ENCODE measurements at places on chromosomes 11 and 22. TPM values are rescaled to one million over a fixed set of nuclear protein-coding genes. Genes with fewer than 3 reads are reported as not detected.

GRCh38 chr22:29043906-29044575 is 17.6 kb downstream of the C22orf31 start:
- no peak for DNase-seq

NXPE1 gene
- total RNA-seq, result not detected

IL17RA gene
- 5.1 TPM for total RNA-seq

DNA sequence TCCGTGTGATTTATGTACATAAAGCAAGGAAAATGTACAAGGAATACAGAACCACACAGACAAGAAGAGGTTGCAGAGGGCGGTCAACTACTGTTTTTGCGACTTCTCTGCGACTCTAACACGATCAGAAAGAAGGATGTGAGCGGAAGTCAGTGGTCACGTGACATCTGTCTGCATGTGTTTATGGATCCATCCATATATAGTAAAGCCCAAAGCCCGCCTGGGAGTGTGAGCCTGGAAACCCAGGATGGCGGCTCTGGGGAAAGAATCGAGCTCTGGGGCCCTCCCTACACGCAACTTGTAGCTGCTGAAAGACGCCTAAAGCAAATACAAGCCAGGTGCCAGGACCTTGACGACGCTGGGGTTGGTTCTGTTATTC is 8.8 kb downstream of the OSBPL5 start:
- DNase-seq, result no peak
